ENCODE measurements at places on chromosomes 12 and 14.

GRCh38 chr12:67751381-67751928, 102.9 kb downstream of the DYRK2 start:
- no peak for DNase-seq

DNA sequence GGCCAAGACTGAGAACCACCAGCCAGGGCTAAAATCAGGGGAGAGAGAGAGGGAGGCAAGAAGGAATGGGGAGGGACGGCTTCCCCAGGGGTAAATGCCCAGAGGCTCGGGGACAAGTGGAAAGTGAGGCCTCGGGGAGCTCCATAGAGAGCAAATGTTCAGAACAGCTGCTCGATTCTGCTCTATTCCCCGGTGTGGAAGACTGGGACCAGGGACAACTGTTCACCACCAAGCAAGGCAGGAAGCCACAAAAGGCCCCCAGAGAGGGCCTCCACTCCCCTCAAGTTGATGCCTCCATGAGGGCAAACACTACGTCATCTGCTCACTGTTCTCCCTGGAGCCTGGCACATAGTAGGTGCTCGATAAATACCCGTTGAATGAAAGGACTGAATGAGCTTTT, 53.5 kb downstream of the IRF2BPL start:
- DNase-seq = peak; percentile 26

GRCh38 chr12:8946733-8947132, 2.7 kb downstream of the M6PR start:
- DNase-seq = no peak

GRCh38 chr12:55847033-55847432, 4.3 kb upstream of the MMP19 start:
- DNase-seq = no peak

GRCh38 chr12:34393086-34393820, 371.0 kb downstream of the ALG10 start:
- DNase-seq = peak; percentile 19

All from left hindlimb (tissue), 1 donor.